Right cardiac atrium (tissue), 5 donors: ENCODE measurements at places on chromosomes 2 and 18. TPM values are rescaled to one million over a fixed set of nuclear protein-coding genes. Genes with fewer than 3 reads are reported as not detected.

ZNF236 gene
- 18.4 TPM for total RNA-seq

TANC1 gene
- total RNA-seq: 46.5 TPM

OR6B3 gene
- total RNA-seq: not detected

SLC40A1 gene
- total RNA-seq: 86.9 TPM

MAP3K2 gene
- 30.7 TPM for total RNA-seq

DNA sequence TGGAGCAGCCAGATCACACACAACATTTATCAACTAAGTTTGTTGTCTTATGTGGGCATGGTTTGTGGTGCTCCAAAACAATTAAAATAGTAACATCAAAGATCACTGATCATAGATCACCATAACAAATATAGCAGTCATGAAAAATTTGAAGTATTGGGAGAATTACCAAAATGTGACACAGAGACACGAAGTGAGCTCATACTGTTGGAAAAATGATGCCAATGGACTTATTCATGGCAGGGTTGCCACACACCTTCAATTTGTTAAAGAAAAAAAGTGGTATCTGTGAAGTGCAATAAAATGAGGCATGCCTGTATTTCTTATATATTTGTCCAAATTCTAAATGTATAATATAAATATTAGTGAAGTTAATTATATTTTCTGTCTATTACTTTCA is 42.9 kb upstream of the CABYR start:
- no peak for DNase-seq

- no peak for DNase-seq
These were observed 62.9 kb downstream of the SETBP1 start for GRCh38 chr18:44743631-44744030.

- DNase-seq: no peak
These were observed 88.3 kb upstream of the UBE2E3 start for GRCh38 chr2:180892091-180892490.

DNA sequence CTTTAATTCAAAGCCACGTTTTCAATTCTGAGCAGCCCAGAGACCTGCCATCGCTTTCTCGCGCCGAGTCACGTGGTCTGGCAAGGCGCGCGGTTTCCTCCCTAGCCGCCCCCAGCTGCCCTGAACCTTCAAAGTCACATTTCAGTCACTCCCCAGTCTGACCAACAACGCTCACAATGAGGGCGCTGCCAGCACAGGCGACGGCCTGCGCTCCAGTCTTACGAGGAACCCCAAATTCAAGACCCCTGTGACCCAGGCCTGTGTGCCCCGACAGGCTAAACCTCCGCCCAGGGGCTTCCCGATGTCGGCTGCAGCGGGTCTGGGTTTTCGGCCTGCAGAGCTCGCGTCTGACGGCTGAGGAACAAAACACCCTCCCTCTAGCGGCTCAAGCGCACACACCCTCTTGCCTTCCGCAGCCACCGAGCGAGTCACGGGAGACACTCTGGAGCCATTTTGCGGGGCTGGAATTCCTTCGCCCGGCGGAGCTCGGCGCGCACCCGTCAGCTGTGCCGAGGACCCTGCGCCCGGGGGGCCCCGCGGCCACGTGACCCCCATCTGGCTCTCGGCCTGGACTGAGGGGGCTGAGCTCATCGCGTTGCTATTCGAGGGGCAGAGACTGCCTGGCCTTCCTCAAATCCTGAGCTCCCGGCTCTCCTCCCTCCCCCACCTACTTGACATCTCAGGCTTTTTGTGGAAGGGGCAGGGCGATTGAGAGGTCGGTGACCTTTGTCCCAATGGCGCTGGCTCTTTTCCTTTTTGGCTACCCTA is 69.9 kb upstream of the ITGB6 start:
- DNase-seq: peak; percentile 95

GRCh38 chr2:43340066-43340465 is 113.7 kb upstream of the ZFP36L2 start:
- no peak for DNase-seq

DNA sequence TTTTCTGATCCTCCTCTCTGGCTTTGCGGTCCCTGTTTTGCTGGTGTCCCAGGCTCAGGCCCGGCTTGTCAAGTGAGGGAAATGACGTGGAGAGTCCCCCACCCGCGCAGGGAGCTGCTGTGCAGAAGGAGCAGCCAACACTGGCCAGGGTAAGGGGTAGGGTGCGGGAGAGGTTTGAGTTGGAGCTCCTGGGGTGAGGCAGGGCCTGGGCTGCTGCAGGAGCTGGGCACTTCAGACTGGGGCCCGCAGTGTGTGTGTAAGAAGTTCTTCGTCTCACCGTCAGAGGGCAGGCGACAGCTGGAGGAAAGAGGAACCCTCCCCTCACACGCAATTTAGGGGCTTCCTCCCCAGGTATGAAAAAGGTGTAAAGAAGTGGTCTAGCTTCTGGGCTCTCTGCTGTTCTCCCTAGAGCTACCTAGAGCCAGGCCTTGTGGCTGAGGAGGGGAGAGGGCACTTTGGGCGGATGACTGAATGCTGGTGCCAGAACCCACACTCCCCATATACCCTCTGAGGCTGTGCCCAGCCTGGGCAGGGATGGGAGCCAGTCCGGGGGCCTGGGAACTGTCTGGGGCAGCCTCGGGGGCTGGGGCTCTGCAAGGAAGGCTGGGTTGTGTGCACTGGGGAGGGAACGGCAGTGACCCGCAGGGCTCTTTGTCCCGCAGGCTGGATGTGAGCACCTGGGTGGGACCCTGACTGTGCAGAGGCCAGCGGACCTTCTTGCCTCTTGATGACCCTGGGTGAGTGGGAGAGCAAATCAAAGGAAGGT is 11.8 kb downstream of the CELF4 start:
- DNase-seq: no peak

DNA sequence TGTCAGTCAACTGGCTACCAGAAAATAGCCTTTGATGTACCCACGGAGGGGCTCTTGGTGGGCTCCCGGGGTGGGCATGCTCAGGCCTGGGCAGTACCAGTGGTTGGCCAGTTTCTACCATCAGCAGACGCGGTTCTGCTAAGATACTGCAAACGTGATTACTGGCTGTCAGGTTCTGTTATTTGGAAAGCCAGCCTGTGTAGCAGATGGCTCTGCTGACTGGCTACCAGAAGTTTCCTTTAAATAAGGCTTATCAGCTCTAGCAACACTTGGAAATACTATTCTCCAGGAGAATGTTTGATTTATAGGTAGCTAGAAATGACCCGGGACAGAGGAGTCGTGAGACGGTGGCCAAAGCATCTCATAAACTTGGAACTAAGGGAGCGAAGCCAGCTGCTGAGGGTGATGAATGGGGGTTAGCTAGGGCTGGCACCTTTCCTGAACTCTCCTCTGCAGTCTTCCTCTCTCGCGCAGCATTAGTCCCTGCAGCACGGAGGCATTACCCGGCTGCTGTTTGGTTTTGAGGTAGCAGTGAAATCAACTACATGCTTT is 171.9 kb downstream of the AGAP1 start:
- DNase-seq: no peak

DNA sequence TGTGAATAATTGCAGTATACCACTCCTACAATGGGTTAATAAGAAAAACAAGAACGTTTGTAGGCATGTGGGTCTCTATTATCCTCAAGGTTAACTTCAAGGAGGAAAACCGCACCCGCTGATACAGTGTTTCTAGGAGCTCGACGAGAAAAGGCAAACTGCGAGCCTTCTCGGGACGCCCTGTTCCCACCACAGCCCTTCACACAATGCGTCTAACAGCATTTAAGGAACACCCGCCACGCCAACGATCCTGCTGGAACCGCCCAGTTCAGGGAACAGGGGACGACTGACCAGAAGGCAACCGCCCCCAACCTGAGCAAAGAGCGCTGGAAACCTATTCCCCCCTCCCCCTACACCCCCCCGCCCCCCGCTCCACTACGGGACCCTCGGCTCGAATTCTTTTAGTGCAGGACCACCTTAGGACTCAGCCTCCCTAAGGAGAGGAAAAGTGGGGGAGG is 710 bp upstream of the TMSB10 start:
- DNase-seq: peak; percentile 90

DNA sequence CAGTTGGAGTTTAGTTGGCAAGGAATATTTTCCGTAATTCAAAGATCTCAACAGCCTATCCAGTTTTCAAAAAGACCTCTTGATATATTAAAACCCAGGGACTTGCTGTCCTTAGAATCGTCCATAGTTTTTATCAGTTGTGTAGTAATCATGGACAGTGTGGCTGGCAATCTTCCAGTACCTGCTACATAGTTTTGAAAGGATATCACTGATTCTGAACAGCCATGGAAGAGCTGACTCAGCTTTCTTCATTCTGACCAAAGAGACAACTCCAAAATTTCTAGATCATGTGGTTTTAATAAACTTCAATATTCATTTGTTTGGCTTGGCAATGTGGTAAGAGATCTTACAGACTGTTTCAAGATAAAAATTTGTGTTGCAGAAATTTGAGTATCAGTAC is 616.7 kb downstream of the TDRD15 start:
- no peak for DNase-seq

DNA sequence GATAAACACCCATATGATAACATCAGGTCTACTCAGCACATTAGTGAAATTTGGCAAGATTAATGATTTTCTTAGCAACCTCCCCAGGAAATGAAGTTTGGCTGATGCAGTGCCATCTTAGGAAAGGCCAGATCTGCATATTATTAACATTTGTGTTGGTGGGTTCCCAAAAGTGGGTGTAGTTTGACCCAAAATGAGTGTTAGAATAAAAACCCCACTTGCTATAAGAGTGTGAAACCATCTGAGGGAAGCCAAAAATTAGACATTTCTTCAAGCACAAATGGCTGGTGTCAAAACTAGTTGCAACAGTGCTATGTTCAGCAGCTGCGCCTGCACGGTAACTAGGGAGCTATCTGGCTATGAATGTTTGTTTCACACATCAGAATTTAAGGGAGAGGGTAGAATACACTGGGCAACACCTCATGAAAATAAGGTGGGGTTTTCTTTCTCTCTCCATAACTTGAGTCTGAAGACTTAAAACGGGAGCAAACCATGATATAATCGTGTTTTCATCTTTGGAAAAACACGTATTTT is 15.9 kb upstream of the CSRNP3 start:
- DNase-seq: peak; percentile 62

- DNase-seq: peak; percentile 77
These were observed 1.1 kb downstream of the MAP3K20 start for GRCh38 chr2:173076581-173077345.
